NCI-H1694 (cell line): ENCODE measurements at places on chromosomes 1 and 21.

DNA sequence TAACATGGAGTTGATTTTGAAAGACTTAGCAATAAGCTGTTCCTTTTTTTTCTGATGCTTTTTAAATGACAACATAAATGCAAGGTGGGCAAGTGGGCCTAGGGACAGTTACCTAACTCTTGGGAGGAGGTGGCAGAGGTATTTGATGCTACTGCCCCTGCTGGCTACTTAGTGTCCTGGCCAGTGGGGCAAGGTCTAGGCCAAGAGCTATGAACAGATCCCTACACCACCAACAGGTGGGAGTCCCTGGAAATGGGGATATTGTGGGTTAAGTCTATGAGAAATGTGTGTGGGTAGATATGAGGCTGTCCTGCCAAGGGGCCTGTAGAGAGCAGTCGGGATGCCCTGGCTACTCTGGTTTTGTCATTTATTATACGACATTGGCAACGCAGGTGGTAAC lies 31.3 kb upstream of the B3GALT5 start:
- DNase-seq: no peak

DNA sequence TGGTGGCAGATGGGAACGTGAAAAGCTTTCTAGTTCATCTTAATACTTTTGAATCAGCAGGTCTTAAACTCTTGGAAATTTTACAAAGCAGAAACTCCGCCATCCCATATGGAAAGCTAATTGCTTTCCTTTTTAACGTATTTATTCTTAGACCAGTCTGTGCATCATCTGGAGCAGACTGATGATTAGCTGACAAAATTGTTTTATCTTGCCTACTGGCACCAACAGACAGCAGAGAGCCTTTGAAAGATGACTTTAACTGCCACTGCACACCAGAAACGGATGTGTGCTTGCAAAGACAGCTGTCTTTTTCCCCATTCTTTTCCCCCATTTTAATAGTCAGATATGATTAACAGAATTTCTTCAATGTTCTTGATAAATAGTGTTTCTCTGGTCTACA lies 97.0 kb downstream of the PLD5 start:
- DNase-seq: peak; percentile 97

GRCh38 chr1:115140442-115141144 lies 51.3 kb upstream of the TSPAN2 start:
- no peak for DNase-seq

GRCh38 chr1:107668762-107669161 lies 296.2 kb downstream of the VAV3 start:
- DNase-seq: no peak

- DNase-seq: no peak
Observed at GRCh38 chr1:193417945-193418744, 231.7 kb upstream of the B3GALT2 start.

DNA sequence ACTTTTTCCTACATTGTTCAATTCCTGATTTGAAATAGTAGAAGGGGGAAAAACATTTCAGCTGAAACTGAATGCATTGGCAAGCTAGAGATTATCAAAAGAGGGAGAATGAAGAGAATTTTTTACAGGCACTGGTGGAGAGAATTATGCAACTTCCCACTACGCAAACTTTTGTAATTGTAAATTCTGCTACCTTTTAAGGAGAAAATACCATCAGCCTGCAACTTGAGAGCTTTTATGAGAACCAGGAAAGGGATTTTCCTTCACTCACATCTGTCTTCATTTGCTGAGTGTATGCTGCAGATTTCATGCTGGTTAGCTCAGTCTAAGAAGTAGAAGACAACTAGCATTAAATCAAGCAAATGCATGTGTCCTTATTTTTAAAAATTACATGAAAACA lies 43.7 kb downstream of the ADAMTS1 start:
- no peak for DNase-seq

- no peak for DNase-seq
Observed at GRCh38 chr1:11748294-11749202, 12.6 kb downstream of the AGTRAP start.

GRCh38 chr21:29075706-29076466 lies 2.4 kb upstream of the CCT8 start:
- no peak for DNase-seq

DNA sequence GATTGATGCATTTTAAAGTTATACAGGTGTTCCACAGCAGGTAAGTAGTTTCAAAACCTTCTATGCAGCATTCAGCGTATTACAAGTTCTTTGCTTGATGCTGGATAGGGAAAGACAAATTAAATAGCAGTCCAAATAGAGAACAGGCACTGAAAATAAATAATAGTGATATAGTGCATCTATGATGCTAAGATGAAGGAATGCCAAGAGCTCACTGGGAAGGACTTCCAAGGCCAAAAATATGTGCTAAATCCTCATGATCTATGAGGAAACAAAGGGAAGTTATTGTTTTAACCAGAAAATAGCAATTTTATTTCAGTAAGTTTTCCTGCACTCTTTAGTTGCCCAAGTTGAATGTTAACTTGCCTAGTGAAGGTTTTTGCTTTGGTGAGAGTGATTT lies 127.8 kb upstream of the GREM2 start:
- DNase-seq: no peak

- no peak for DNase-seq
Observed at GRCh38 chr1:102693345-102693744, 415.0 kb downstream of the COL11A1 start.

GRCh38 chr1:36771660-36772284 lies 262.5 kb downstream of the GRIK3 start:
- no peak for DNase-seq

DNA sequence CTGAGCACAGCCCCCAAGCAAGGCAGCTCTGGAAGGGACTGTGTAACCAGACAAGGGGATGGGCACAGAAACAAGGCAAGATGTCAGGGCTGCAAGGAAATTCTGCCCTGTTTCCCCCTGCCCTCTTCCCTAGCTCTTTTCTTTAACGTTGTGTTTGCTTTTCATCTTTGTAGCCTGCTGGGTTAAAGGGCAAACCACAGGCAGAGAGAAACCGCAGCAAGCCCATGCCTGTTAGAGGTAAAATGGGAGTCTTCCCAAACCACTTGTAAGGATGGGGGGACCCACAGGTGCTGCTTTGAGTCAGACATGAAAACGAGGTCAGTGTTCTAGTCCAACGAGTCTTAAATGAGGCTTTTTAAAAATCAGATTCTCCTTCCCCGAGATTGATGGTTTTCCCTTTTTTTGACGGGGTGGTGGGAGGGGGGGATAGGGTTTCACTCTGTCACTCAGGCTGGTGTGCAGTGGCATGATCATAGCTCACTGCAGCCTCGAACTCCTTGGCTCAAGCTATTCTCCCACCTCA lies 13.3 kb downstream of the TGFBR3 start:
- no peak for DNase-seq

- no peak for DNase-seq
Observed at GRCh38 chr1:153538315-153538821, 2.4 kb downstream of the S100A5 start.

DNA sequence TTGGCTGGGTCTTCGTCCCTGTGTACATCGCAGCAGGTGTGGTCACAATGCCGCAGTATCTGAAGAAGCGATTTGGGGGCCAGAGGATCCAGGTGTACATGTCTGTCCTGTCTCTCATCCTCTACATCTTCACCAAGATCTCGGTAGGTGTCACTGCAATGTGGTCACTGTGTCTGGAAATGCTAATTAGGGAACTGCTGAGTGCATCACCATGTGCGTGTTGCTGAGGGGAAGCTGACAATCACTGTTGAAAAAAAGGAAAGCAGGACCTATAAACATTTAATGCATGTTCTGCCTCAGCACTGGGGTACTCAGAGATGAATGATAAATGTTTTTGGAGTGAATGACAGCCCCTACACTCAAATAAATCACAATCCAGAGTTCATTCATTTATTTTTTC lies 6.8 kb downstream of the SLC5A9 start:
- DNase-seq: no peak

- no peak for DNase-seq
Observed at GRCh38 chr1:71979882-71980281, 302.5 kb downstream of the NEGR1 start.

DNA sequence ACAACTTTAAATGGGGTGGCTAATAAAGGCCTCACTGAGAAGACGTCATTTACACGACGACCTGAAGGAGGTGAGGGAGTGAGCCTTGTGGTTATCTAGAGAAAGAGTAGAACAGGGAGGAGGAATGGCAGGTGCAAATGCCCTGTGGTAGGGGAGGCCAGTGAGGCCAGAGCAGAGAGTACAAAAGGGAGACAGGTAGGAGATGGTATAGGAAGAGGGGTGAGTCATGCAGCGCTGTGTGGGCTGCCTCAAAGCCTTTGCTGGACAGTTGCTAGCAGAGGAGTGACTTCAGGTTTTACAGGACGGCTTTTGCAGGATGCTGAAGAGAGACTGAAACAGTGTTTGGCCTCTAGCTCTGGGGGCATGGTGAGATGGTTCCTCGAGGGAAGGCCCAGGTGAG lies 116.0 kb downstream of the IER5 start:
- no peak for DNase-seq

- DNase-seq: no peak
Observed at GRCh38 chr21:42089093-42089631, 18.0 kb downstream of the UMODL1 start.

GRCh38 chr1:168392958-168393549 lies 112.4 kb downstream of the TBX19 start:
- DNase-seq: no peak

GRCh38 chr1:9588551-9589143 lies at the start of gene TMEM201:
TMEM201 (plus strand) TSS chr1:9588911; CDS start chr1:9588931, 20 bp downstream.
- peak; percentile 64 for DNase-seq

- DNase-seq: no peak
Observed at GRCh38 chr1:99363531-99363930, 99.2 kb downstream of the PLPPR4 start.

- DNase-seq: no peak
Observed at GRCh38 chr1:47791879-47792608, 205.1 kb downstream of the TRABD2B start.

DNA sequence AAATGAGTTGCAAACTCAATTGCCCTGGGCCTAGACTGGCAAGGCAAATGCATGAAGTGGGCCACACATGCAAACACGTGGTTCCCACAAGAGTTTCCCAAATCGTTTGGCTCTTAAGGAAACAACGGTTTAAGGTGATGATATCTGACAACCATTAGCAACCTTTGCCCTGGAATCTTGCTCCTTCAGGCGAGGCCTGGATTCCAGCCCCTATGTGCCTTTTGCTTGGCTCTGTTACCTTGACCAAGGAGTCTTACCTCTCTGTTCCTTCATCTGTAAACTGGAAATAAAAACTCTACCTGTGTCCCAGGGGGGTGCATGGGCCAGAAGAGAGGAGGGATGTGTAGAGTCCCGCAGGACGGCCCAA lies 72.1 kb upstream of the CASZ1 start:
- no peak for DNase-seq

DNA sequence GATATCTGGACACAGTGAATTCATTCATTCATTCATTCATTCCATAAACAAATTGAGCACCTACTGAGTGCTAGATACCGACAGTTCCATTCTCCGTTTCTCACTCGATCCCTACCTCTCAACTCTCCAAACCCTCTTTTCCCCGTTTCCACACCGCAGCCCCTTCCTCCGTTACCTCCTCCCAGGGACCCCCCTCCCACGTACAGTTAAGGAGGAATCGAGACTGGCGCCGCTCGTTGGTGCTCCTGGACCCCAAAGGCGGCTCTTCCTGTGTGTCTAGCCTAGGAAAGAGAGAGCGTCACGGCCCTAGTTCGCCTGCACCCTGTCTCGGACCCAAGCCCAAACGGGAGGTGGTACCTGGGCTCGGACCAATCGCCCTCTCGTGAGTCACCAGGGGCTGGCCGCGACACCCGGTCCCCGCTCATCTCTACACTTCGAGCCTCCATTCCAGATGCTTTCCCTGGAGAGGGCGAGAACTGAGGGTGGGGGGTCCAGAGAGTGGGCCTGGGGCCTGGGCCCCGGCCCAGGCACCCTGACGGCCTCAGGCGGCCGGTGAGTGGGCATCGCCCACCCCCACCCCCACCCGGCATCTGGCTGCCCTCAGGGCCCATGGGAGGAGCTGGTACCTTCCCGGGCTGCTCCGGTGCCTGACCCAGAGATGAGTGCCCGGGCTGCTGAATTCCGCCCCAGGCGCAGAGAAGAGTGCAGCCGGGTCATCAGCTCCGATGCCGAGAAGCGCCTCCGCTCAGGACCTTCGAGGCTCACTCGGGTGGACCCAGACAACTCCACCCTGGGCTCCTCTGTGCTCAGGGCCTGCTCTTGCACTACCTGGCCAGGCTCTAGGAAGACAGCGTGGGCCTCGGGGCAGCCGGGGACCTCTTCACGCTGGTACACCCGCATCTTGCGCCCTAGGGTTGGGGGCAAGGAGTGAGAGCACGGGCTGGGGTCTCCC lies 4.9 kb downstream of the ARHGEF19 start:
- DNase-seq: no peak

DNA sequence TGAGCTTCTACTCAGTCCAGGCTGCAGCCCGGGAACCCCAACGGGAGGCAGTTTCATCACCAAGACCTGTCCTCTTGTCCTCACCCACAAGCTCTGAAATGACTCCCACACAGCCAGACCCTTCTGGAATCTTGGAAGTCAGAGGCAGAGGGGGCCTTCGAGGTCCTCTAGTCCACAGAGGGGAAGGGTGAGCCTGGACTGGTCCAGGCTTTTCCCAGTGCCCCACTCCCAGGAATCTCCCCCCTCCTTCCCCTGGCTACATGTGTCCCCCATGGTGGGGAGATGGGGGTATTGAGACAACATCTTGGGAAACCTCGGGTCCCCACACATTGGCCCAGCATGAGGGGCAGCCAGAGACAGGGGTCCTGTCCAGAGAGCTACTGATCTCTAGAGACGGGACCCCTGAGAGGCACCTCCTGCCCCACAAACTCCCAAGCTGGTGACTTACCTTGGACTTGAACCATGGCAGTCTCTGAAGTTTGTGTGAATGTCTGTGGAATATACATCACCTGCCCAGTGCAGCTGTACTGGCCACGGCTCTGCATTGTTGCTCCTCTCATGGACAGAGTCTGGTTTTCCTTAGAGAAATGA lies 19.4 kb upstream of the SLAMF9 start:
- DNase-seq: no peak

- no peak for DNase-seq
Observed at GRCh38 chr21:38903690-38904139, 98.0 kb downstream of the ETS2 start.

- no peak for DNase-seq
Observed at GRCh38 chr21:23718446-23719285, 1888.6 kb downstream of the MRPL39 start.

DNA sequence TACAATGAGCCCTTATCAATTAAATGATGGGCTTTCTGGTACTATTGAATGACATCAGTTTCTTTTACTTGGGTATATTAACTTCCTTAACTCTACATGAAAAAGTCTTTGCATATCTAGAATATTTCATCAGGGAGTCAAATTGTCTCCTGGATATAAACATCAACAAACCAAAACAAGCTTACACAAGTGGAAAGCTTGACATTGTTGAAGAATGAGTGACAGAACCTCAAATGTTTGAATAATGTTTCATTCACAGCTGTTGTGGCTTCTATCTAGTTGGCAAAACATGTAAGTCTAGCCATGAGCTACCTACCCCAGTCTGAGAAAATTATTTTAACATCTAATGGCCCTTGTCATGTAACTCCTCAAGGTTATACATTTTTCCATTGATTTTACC lies 604.8 kb upstream of the ADAMTS5 start:
- DNase-seq: no peak

- DNase-seq: no peak
Observed at GRCh38 chr1:115465802-115466363, 127.8 kb upstream of the NGF start.
